ENCODE measurements at places on chromosomes 12 and 14.

DNA sequence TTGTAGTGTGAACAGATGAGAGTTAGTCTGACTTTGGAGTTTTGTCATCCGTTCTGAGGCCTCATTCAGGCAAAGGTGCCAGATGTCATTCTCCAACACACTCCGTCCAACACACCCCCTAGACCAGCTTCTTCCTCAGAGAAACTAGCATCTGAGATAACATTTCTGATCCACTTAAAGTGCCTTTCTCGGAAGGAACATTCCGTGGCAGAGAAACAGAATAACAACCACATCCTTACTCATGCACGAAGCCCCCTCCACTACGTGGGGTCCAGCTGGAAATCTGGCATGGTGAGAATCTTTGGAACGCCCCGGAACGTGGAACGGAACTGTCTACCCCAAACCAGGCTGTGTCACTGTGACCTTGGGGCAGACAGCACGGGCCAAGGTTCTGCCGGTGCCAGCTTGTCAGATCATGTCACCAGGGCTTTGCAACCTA is 17.0 kb upstream of the BCL7A start:
- no peak for DNase-seq

GRCh38 chr12:5177731-5178130 is 134.1 kb downstream of the KCNA5 start:
- DNase-seq, result no peak

DNA sequence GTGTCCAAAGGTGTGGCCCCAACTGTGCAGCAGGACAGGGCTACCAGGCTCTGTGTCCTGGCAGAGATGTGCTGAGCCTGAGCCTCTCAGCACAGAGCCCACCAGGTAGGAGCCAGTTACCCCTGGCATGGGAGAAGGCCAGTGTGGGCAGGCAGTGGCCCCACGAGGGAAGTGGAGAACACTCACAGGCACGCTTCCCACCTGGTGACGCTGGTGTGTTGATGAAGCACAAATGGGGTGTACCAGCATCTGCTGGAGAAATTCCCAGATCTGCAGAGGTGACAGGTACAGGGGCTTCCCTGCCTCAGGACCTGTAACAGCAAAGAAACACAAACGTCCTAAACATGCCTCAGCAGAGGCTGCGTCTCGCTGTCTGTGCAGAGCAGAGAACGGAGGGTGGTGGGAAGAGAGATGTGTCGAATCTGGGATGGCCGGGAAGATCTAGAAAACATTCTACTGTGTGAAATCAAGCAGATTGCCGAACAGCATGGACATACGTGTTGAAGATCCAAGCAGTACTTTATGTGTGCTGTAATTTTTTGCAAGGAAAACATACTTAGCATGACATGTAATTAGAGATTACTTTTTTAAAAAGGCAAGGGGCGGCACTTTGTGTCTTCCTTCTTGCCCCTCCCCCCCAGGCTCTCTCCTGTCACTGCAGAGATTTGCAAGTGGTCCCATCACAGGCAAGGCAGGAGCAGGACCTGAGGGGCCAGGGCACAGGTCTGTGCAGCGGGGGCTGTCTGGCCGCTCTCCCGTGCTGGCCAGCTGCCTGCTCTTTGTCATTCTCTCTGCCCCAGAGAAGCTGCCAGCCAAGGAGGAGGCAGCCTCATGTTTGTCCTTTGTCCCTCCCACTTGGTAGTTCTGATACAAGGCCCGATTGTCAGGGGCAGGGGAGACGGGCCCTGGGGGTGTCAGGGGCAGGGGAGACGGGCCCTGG is 17.3 kb downstream of the HIP1R start:
- no peak for DNase-seq

- peak; percentile 52 for DNase-seq
These were observed 61.9 kb upstream of the BEGAIN start for GRCh38 chr14:100649173-100649519.

- no peak for DNase-seq
These were observed 90.4 kb downstream of the PPP2R5E start for GRCh38 chr14:63452796-63453195.

GRCh38 chr14:36238666-36239363 is 62.3 kb upstream of the PTCSC3 start:
- peak; percentile 70 for DNase-seq

DNA sequence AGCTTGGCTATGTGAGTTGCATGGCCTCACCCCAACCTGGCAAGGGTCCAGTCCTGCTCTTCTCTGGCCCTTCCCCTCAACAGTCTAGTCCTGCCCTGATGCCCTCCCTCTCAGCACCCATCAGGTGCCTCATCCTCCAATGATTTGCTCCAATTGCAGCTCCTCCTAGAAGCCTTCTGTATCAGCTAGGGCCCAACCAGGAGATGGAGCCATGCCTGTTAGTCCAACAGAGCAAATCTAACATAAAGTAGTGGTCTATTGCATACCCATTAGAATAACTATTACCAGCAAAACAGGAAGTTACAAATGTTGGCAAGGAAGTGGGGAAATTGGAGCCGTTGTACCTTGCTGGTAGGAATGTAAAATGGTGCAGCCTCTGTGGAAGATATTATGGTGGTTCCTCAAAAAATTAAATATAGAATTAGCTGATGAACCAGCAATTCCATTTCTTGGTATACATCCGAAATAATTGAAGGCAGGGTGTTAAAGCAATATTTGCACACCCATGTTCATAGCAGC is 163.5 kb downstream of the VRK1 start:
- no peak for DNase-seq

DNA sequence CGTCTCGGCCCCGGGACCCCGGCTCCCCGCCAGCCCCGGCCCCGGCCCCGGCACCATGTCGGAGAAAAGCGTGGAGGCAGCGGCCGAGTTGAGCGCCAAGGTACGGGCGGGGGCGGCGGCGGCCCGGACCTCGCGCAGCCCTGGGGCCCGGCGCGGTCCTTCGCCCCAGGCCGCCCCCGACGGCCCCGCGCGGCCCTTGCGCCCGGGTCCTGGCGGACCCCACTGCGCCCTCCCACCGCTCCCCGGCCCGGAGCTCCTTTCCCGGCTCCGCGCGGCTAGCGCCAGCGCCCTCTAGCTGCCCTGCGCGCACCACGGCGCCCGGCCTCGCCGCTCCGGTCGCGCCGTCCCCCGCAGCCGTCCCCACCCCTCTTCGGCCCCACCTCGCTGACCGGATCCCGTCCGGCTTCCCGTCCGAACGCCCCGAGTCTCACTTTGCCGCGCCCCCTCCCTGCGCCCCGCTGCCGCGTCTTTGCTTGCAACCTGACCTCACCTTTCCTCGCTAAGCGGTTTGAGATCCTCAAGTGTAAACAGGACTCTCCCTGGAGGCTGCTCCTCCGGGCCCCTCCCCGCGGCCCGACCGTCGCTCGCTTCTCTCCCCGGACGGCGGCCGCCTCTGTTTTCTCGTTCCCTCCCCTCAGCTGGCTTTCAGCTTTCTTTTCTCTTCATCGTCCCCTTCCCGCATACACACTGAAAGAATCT is 637 bp downstream of the PTMS start:
- no peak for DNase-seq

DNA sequence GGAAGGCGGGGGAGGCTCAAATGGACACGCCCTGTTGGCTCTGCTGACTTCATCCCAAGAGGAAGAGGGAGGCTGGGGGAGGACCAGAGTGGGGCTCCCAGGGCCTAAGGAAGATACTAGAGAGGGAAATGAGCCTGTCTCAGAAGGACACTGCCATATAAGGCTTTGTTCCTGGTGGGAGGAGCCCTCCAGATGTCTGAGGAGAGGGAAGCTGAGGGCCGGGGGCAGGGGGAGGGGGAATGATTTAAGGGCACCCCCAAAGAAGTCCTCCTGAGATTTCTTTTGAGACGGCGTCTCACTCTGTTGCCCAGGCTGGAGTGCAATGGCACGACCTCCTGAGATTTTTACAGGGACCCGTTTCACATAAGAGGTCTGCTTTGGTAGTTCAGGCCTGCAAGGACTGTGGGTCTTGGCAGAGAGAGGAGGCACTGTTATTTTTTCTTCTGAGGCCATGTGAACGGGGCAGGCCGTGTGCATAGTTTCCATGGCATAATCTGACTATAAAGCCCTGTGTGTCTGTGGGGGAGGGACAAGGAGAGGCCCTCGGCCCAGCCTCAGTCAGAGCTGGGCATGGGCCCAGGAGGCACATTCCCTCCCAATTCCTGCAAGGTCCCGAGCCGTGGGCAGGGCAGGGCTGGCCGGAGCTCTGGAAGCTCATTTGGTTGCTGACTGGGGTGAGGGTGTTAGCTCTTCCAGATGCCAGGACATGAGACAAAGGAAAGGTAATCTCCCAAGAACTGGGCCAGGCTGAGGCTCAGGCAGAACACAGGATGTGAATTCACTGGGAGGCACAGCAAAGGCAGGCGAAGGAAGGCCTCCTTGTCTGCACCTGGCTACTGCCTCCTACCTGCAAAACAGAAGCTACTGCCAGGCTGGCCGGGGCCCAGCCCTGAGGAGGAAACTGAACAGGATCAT is 22.2 kb upstream of the PLEKHG3 start:
- DNase-seq, result peak; percentile 40

- DNase-seq, result no peak
These were observed 36.8 kb downstream of the RTRAF start for GRCh38 chr14:52026017-52026660.

Measured in A172 (cell line).